Activated CD4-positive, alpha-beta T cell treated with anti-CD3 and anti-CD28 coated beads for 36 hours (primary cell): ENCODE measurements at places on chromosomes 2 and 18.

DNA sequence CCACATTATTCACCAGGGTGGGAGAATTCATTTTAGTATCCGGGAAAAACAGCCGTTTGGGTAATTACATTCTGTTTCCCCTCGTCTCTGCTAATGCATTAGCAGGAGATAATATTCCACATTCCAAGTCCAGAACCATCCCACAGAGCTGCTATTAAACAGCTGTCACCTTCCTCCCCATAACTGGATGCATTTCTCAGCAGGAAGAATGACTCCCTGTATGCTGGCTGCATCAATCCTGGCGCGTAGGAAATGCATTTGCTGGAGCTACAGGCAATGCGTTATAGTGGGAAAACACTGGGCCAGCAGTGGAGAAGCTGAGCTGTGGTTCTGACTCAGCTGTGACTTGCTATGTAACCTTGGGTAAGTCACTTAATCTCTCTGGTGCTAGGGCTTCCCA is 246.0 kb downstream of the CLIP4 start:
- DNase-seq, result no peak

GRCh38 chr18:360676-361075 is 92.8 kb upstream of the THOC1 start:
- DNase-seq, result no peak

DNA sequence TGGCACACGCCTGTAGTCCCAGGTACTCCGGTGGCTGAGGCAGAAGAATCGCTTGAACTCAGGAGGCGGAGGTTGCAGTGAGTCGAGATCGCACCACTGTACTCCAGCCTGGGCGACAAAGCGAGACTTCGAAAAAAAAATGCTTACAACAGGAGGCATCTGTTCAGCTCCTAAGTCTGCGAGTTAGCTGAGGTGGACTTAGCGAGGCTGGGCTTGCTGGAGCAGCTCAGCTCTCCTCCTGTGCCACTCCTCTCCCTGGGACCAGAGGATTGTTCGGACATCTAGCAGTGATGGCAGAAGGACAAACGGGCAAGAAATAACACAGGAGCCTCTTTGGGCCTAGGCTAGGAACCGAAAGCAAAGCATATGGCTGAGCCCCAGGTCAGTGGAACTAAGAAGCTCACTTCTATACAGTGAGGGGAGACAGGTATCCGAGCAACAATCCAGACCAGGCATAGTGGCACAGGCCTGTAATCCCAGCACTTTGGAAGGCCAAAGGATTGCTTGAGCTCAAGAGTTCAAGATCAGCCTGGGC is 260.1 kb downstream of the GLI2 start:
- no peak for DNase-seq

DNA sequence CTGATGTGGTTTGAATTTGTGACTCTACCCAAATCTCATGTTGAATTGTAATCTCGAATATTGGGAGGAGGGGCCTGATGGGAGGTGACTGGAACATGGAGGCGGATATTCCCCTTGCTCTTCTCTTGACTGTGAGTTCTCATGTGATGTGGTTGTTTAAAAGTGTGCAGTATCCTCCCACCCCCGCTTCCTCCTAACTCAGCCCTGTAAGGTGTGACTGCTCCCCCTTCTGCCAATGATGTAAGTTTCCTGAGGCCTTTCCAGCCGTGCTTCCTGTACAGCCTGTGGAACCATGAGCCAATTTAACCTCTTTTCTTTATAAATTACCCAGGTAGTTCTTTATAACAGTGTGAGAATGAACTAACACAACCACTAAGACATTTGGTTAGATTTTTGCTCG is 458.4 kb downstream of the THSD7B start:
- DNase-seq, result no peak

DNA sequence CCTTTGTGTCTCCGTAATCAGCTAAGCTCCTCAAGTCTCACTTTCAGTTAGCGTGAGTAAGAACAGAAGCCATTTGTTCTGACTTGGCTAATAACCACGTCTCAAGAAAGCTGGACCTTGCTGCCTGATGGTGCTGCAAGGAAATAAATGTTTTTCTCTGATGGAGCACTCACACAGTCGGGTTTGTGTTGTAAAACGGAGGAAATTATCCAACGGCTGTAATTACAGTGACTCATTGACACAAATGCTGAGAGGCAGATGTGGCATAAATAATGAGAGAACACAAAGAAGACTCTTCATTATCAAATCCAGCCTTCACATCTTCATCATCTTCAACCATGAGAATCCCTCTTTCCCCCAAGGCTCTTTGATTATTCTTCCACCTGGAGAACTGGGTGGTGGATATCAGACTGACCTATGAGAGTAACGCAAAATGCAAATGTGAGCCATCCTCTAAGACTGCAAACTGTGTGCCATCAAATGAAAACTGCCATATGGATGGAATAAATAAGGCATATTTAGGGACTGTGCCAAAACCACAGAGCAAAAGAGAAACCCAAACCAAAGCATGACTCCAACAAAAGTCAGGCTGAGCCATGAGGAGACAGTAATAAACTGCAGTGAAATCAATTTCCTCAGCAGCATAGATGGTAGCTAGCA is 252.6 kb downstream of the RND3 start:
- no peak for DNase-seq

- no peak for DNase-seq
These were observed 43.9 kb upstream of the PLEKHM3 start for GRCh38 chr2:208069186-208069585.

DNA sequence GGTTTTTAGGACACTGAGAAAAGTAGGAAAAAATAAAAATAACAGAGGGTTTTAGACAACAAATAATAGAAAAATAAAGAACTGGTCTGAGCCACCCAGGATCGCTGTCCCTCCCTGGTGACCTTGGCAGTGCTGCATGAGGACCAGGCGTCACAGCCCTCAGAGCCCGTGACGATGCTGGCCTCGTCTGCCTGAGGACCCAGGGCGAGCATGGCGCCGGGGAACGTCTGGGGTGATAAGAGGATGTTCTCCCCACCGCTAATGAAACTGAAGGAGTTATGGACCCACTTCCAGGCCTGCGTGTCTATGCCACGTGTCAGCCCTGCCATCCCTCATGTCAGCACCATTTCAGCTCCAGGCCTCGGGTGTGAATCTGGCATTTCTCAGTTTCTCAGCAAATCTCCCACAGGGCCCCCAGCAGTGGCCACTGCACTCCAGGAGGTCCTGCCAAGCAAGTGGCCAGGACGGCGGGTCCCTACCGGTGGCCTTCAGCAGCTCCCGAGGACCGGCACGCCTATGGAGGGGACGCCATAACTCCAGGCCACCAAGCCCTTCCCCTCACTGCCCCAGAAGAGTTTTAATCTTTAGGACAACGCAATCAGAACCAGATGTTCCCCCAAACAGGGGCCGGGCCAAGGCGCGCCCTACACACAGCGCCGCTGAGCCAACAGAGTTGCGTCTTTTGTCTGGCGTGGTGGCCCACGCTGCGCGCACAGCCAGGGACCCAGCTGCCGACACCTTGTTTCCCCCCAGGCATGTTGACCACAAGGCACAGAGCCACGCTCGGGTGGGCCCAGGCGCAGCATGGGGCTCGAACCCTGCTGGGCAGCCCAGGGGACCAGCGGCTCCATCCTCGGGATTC is 179.7 kb downstream of the TWIST2 start:
- DNase-seq, result no peak

- no peak for DNase-seq
These were observed 11.5 kb downstream of the ASAP2 start for GRCh38 chr2:9217838-9218770.

DNA sequence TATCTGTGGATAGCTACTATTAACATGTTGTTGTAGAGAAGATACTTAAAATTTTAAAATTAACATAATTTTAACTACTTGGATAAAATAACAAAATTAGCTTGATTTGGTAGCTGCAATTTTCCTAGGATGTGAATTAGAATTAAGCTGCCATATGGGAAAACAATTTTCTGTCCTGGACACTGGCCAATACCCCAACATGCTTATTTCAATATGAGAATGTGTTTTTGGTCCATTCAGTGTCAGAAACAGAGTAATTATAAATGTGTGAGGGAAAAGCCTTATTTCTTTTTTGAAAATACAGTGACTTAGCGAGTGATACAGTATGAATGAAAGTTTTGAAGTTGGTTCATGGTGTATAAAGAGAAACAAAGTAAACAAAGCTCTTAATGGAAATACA is 948.3 kb upstream of the GYPC start:
- no peak for DNase-seq

DNA sequence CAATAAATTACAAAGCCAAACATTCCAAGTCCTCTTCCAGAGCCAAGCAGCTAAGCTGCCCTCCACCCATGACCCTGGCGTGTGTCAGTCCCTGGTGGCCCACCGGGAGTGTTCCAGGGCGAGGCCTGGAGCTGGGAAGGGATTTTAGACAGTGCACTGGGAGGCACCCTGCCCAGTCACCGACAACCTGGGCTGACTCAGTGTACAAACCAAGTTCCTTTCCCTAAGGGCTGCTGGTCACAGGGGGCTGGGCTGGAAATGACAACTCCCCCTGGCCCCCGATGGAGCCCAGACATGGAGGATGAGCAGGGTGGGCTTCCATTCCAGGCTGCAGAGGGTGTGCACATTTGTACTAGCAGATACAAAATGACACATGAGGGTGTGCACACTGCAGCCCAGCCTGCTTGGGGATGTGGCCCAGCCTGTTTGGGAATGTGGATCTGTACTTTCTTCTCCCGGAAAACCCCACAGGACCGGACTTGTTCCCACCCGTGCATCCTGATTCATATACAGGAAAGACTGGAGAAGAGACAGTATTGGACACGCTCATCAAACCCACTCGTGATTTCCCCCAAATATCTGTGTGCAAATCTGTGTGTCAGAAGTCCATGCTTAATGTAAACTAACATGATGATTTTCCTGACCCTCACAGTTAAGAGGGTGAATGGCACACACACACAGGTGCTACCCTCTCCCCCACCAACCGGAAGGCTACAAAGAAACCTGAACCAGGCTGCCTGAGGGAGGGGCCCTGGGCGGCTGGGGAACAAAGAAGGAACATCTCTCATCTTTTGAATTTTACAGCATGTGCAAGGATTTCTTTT is 58.9 kb downstream of the NDUFA10 start:
- no peak for DNase-seq

DNA sequence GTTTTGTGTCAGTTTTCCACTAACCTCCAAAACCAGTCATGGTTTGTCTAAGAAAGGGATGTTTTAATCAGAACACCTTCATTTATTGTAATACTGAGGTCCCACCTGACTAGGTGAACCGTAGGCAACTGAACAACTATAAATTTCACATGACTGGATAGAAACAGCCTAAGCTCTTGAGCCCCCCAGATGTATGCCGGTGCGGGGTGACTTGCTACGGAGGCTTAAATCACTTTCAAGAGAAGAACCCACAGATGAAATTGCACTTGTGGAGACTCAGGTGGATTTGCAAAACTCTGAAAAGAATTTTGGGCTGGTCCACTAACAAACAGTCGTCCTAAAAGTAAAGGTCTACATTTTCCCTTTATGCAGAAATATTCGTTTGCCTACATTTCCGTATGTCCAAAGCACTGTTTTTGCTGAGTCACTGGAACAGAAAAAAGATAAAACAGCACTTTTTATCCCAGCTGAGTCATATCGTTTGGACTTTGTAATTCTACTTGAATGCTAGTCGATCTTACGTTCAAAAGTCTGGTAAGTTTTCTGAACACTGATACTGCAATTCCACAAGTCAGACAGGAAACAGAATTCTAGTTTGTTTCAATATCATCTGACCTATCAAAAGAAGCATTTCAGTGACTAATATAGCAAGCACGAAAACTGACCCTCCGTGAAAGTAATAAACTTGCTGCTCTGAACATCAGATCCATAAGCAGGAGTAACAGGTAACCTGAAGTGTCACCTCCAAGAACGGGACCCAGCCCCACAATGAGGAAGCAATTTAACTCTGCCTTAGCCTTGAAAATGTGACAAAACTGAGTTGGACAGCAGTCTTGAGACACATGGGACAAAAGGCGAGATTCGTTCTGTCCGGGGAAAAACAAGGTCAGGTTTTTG is 18.1 kb downstream of the ZNF516 start:
- DNase-seq, result no peak

DNA sequence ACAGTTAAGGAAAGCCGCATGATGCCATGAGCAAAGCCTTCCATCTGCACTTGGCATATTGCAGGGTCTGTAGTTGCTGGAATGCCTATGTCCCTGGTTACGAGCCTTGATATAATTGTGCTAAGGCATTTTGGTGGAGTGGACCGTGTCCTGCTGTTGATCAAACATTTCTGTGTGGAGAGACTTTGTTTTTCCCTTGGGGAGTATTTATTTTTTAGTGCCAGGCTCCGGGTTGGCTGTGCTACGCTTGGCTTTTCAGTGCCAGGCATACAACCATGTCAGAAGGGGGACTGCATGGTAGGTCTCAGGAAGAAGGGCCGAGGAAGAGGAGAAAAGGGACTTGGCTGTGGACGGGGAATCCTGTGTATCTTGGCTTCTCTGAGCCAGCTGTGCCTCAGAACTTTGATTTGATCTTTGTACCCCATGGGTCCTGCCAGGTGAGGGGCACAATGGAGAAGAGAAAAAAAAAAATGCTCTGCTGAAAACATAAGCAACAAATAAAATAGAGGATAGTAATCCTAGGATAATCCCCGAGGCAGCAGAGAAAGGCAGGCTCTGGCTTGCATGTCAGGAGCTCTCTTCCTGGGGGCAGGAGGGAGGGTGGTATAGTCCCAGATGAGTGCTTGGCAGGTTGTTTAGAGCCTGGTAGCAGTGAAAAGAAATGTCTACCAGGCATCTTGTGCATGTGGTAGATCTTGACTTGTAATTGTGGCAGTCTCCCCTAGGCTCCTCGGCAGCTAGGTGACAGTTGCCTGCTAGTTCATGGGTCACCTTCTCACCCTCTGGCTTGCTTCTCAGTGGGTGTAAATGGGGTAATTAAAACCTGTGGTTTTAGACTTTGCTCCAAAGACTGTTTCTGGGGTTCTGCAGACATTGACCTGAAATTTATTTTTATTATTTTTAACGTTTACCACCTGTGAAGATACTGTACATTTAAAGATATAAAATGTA is 233.0 kb downstream of the NEDD4L start:
- DNase-seq, result no peak

DNA sequence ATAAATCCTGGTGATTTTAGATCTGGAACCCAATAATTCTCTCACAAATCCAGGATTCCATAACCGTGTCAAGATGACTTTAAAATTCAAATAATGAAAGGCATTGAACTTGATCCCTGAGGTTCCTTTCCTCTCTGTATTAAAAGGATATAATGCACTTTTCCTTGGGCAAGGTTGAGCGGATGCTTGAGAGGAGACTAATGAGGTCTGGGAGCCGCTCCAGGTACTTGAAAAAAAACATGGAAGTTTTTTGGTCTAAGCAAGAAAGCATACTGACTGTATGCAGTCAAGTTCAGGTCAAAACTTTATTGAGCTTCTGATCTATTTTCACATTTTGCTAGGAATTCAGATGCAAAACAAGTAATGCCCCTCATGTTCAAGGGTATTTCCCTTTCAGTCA is 318.5 kb downstream of the RAD51AP2 start:
- DNase-seq, result no peak

DNA sequence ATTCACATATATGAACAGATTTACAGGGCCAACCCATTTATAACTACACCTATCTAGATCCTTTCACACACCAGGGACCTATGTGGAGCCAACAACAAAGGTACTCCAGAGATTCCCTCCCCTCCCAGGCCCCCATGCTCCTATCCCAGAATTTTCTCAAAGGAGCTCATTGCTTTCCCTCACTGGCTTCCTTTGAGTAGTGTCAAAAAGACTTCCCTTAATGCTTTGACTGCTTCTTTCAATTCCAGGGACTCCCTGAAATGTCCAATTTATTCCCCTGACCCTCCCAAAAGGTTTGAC is 46.6 kb downstream of the IKZF2 start:
- no peak for DNase-seq
